ENCODE measurements at places on chromosomes 6 and 20.

GRCh38 chr20:35317416-35318210, 25.4 kb upstream of the FAM83C start:
- no peak for DNase-seq

DNA sequence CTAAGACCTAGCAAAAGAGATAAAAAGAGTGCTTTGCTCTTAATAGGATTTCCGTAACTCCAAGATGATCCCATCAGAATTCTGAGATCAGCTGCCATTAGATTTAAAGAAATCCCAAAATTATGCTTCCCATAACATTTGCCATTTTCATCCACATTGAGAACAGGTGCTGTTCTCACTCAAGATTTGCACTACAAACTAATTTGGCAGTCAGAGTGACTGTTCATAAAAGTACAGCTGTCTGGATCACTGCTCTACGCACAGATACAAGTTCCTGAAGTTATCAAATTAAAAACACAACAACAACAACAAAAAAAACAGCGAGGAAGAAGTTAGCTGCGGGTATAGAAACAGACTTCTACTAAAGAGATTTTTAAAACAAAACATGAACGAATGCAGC, 58.1 kb downstream of the ASCC3 start:
- no peak for DNase-seq

DNA sequence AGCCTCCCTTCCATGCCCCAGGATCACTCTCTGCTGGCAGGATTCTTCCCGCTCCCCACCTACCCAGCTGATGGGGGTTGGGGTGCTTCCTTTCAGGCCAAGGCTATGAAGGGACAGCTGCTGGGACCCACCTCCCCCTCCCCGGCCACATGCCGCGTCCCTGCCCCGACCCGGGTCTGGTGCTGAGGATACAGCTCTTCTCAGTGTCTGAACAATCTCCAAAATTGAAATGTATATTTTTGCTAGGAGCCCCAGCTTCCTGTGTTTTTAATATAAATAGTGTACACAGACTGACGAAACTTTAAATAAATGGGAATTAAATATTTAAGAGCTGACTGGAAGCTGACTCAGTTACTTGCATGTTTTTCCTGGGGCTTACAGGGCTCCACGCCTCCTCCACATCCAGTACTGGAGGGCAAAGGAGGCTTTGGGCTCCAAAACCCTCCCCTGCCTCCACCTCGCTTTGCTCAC, 24.3 kb upstream of the FANCE start:
- DNase-seq, result no peak

DNA sequence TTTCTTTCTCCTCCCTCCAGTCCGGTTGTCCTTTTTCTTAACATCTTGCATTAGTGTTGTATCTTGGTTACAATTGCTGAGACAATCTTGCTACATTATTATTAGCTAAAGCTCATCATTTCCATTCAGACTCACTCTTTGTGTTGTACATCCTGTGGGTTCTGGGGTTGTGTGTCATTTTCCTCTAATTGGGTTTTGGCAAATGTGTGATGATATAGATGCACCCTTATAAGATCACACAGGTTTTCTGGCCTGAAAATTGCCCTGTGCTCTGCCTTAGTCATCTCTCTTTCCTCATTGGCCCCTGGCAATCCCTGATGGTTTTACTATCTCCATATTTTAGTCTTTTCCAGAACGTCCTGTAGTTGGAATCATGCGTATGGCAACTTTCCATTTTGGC, 60.1 kb downstream of the PPP1R14C start:
- no peak for DNase-seq

GRCh38 chr6:80133020-80133419, 26.5 kb downstream of the BCKDHB start:
- peak; percentile 19 for DNase-seq

DNA sequence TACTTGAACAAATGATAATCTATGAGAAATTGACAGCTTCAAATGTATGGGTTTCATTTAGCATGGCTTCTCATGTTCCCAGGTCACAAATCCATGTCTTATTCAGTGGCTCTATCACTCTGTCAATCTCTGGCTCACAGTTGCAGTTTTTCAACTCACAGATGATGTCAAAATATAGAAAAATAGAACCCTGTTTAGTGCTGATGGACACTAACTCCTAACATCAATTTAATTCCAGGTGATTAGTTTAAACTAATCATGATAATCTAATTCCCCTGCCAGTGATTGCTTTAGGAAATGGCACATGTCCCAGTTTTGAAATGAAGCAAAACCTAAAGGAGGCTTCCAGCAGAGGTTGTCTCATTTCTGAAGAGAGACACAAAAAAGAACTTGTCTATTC, 13.0 kb downstream of the KHDC1 start:
- no peak for DNase-seq

DNA sequence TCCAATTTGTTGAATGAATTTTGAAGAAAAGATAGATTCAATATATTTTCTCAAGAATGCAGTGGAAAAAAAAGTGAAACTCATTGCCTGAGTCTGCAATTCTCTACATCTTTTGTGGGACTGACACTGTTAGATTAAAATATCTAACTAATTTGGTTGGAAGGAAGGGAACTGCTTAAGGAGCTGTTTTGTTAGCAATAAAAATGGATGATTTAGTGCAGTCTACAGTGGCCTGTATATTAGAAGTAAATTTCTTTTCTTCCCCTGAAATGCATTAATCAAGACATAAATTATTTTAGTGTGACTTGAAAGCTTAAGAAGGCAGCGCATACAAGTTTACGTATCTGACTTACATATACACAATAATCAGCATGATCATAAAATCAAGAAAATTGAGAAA, 1332.6 kb downstream of the EPHA7 start:
- no peak for DNase-seq

DNA sequence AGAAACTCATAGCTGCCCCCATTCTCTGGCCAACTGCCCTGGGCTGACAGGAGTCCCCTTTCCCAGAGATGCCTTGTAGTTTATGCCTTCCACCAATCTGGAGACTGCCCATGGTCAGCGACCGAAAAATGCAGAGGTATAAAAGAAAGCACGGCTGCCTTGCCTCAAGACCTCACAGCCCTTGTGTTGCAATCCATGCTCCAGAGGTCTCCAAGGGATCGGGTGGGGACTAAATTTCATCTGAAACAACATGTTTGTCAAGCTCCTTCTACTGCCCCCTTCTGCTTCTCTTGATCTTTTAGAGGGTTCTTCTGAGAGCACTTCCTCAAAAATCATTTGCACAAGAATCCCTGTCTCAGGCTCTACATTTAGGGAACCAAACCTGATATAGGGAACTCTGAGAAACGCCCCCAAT, 128.8 kb downstream of the PLCB1 start:
- no peak for DNase-seq

DNA sequence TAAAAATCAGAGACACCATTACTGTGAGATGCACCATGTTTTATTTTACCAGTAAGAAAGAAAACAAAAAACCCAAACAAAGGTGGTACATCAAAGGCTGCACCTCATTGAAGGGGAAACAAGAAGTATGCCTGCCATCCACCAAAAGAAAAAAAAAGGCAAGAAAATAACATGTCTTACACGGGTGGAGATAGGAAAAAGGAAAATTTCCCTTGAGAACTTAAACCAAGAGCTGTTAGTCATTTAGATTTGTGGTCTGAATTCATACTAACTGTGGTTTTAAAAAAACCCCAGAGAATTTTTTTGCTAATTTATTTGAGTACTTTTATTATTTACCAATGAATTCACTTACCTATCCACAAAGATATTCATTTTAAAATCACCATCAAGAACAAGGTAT, 144.0 kb downstream of the LRRC1 start:
- DNase-seq, result no peak

DNA sequence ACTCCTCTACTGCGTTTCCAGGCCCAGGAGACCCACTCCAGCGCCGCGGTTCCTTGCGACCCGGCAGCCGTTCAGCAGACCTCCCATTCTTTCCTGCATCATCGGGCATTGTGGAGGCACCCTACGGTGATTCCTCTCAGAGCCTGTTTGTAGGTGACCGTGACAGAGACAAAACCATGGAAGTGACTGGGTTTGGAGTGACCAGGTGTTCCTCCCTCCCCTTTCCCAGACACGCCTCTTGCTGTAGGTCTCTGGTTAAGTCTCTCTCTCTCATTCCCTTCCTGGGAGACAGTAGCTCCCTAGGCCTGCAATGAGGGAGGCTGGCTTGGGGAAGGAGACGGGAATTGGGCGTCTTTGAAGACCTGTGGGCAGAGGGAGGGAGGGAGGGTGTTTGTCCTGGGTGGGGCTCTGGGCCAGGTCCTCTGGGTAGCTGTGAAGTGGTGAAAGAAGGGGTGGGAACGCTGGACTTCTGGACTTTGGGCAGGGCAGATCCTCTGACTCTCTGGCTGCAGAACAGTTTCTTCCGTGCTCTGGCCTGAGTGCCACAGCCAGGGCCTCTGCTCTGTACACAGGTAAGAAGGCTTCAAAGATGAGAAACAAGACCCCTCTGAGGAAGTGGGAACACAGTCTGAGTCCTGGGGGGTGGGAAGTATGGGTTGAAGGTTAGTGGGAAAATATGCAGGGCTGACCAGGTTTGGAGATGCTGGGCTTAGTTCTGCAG, 763 bp downstream of the KLC4 start:
- no peak for DNase-seq

GRCh38 chr6:68077661-68078060, 557.4 kb upstream of the ADGRB3 start:
- DNase-seq, result no peak

DNA sequence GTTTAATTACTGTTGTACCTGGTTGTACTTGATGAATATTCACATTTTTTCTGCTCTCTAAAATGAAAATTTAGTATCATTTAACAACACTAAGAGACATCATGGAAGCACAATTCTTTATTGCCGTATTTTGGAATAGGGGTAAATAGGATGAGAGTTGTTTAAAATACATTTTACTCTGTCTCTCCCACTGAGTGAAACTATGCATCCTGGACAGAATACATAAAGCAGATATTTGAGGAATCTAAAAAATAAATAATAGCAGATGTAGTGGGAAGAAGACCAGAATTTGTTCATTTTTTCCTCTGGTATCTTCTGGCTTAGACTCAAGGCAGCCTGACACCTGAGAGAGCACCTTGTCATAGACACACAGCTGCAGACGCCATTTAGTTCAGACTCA, 119.1 kb upstream of the AHI1 start:
- DNase-seq, result no peak

DNA sequence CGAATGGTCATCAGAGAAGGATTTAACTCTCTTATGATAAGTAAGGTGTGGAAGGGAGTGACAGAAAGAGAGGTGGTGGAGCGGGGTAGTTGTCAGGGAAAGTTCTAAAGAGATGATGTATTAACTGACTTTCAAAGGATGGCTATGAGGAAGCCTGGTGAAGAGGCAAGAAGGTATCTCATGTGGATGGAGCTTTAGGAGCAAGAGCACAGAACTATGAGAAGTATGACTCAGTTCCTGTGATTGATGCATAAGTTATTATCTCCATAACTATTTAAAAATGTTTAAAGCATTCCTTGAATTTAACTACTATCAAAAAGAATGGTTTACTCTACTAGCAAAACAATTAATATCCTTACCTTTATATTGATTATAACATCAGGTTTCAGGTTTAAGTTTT, 28.8 kb downstream of the AK9 start:
- no peak for DNase-seq

- no peak for DNase-seq
Measured at GRCh38 chr6:69846770-69847491, 19.4 kb upstream of the COL19A1 start.

GRCh38 chr20:52256454-52256853, 64.9 kb upstream of the ZFP64 start:
- no peak for DNase-seq

- no peak for DNase-seq
Measured at GRCh38 chr6:170148709-170149470, 142.0 kb downstream of the DLL1 start.

DNA sequence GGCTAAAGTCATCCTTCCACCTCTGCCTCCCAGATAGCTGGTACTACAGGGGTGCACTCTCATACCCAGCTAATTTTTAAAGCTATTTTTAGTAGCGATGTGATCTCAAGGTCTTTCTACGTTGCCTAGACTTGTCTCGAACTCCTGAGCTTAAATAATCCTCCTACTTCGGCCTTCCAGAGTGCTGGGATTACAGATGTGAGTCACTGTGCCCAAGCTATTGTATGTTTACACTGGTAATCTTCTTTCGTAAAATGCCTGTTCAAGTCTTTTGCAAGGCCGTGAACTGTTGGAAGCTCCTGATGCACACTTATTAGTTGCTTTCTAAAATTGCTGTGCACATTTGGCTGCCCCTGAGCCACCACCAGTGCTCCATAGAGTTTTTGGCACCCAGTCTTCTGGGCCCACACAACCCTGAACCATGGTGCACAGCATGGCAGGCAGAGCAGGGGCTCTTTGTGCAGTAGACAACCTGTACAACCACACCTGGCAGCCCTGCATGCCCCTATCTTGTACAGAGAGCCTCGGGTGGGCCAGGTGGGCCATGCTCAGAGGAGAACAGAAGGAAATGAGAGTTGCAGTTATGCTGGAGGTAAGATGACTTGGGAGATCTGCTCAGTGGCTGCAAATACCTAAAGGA, 33.3 kb downstream of the PDRG1 start:
- DNase-seq, result no peak

- no peak for DNase-seq
Measured at GRCh38 chr20:53302695-53303412, 290.8 kb downstream of the ZNF217 start.

DNA sequence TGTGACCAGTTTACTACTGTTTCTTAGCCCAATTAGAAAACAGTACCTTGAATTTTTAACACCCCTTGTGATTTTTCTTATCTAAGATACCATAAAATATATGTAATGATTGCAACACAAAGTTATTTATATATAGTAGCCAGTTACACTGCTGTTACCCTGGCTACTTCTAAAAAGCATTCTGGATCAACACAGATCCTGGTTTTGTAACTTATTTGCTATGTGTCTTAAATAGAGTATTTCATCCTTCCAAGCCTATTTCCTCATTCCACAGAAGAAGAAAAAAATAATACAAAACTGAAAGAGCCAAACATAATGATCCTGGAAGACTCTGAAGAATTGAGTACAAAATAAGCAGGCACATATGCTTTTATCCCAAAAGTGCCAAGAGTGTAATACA, 19.0 kb upstream of the GSTA4 start:
- no peak for DNase-seq

DNA sequence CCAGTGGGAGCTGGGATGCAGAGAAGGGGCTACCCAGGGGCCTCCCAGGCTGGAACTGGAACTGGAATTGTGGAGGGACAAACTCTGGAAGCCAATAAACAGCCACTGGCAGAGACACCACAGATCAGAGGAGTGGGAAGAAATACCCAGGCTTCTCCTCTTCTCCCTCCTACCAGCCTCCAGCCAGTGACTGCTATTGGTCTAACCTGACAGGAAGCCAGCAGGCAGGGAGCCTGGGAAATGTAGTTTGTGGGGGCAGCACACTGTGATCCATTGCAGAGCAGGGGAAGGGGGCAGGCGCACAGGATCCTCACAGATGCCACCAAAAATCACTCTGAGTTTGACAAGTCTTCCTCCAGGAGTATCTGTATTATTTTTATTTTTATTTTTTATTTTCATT, 12.1 kb upstream of the MLN start:
- peak; percentile 18 for DNase-seq

- DNase-seq, result no peak
Measured at GRCh38 chr6:87391334-87391733, 16.4 kb upstream of the CFAP206 start.

GRCh38 chr6:21033084-21033483, 498.8 kb downstream of the CDKAL1 start:
- DNase-seq, result no peak
